Stimulated activated CD8-positive, alpha-beta memory T cell treated with anti-CD3 and anti-CD28 coated beads, Interleukin-7, amount 100 ng/mL, for 4 hours (primary cell): ENCODE measurements at places on chromosomes 6 and 20.

DNA sequence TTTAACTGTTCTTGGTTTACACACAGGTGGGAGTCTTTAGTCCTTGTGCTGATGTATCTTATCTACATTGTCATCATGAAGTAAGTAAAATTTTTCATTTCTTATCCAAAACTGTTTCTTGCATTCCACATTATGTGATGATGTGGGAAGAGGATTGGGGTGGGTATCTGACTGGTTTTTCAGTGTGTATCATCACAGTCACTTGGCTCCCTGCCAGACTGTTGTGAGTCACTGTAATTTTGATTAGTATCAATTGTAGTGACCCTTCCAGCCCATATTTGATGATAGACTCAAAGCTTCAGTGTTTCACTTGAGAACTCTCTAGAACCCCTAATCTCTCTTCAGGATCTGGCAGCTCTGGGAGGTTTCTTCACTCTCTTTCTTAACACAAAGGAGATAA, 84.5 kb upstream of the RIN2 start:
- DNase-seq: no peak

GRCh38 chr20:63950701-63951397, 5.4 kb downstream of the UCKL1 start:
- no peak for DNase-seq

GRCh38 chr20:57220337-57221145, 45.9 kb downstream of the BMP7 start:
- DNase-seq: no peak

GRCh38 chr6:18681832-18682503, 294.8 kb downstream of the RNF144B start:
- no peak for DNase-seq

DNA sequence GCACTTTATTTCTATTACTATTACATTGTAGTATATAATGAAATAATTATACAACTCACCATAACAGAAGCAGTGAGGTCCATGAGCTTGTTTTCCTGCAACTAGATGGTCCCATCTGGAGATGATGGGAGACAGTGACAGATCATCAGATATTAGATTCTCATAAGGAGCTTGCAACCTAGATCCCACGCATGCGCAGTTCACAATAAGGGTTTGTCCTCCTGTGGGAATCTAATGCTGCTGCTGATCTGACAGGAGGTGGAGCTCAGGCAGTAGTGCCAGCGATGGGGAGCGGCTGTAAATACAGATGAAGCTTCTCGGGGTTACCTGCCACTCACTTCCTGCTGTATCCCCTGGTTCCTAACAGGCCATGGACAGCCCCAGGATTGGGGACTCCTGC, 139.5 kb upstream of the TCF21 start:
- no peak for DNase-seq

DNA sequence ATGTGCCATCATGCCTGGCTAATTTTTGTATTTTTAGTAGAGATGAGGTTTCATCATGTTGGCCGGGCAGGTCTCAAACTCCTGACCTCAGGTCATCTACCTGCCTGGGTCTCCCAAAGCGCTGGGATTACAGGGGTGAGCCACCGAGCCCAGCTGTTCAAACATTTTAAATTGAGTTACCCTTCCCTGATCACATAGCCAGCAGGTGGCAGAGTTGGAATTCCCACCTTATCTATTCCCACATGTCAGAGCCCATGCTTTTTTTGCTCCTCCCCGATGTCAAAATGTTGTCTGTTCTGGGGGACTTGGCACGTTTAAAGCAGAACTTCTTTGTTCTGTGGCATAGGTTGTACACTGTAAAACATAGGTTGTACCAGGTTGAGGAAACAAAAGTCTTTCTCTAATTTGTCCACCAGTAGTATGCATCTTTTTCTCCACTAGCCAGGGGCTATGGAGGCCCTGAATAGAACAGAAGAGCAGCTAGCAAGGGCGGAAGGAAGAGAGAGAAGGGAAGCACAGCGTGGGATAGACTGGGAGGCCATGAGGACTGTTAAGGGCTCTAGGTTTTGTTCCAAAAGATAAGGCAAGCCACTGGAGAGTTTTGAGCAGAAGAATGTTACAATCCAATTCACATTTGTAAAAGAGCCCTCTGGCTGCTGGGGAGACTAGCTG, 7.3 kb upstream of the LBP start:
- no peak for DNase-seq

DNA sequence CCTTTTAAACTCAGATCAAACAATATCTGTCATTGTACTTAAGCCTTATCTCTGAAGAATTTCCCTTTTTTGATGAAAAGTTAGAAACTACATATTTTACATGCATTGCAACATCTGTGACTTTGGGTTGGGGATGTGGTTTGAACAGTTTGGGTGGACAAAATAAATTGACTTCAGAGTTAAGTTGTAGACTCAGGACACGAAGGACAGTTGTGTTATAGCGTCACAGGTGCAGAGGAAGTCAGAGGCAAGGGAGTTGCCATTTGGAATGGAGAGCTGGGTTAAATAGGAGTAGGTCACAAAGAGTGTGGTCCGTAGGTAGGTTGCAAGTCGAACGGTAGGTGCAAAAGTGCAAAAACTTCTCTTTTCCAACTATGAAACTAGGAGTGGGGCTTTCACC, 46.0 kb downstream of the ZFAND3 start:
- no peak for DNase-seq

DNA sequence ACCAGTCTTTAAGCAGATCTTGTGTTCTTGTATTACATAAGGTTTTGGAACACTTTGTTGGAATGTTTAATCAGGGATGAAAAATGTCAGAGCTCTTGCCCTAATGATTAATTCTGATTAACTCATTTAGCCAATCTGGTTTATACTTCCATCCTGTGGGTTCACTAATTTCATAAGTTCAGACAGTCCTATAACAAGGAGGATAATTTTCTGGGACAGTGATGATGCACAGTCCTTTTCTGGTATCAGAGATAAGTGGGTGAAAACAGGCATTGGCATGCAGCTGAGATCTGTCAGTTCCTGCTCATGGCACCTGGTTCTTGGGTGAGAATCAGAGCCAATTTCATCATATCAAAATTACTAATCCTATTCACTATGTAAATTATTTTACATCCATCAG, 125.0 kb upstream of the LAMA2 start:
- no peak for DNase-seq

- DNase-seq: no peak
These were observed 135.1 kb downstream of the AGPAT4 start for GRCh38 chr6:161138543-161139303.

DNA sequence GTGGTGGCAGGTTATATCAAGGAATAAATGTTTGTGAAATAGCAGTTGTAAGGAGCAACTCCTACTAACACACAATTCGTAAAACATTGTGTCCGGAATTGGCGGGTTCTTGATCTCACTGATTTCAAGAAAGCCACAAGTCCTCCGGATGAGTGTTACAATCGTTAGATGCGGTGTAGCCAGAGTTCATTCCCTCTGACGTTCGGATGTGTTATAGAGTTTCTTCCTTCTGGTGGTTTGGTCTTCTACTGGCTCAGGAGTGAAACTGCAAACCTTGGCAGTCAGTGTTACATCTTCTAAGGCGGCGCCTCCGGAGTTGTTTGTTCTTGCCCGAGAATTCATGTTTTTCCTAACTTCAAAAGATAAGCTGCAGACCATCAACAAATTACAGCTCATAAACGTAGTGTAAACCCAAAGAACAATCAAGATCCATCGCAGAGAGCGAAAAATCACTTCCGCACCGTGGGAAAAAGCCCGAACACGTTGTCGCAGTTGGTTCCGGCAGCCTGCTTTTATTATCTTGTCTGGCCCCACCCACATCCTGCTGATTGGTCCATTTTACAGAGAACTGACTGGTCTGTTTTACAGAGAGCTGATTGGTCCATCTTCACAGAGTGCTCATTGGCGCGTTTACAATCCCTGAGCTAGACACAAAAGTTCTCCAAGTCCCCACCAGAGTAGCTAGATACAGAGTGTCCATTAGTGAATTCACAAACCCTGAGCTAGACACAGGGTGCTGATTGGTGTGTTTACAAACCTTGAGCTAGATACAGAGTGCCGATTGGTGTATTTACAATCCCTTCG, 58.2 kb downstream of the TRIM27 start:
- no peak for DNase-seq

GRCh38 chr6:14450578-14450977, 333.0 kb downstream of the CD83 start:
- no peak for DNase-seq

- no peak for DNase-seq
These were observed 36.7 kb downstream of the AGPAT4 start for GRCh38 chr6:161237176-161237575.

- peak; percentile 67 for DNase-seq
These were observed 9.3 kb upstream of the RBM38 start for GRCh38 chr20:57381596-57382503.

DNA sequence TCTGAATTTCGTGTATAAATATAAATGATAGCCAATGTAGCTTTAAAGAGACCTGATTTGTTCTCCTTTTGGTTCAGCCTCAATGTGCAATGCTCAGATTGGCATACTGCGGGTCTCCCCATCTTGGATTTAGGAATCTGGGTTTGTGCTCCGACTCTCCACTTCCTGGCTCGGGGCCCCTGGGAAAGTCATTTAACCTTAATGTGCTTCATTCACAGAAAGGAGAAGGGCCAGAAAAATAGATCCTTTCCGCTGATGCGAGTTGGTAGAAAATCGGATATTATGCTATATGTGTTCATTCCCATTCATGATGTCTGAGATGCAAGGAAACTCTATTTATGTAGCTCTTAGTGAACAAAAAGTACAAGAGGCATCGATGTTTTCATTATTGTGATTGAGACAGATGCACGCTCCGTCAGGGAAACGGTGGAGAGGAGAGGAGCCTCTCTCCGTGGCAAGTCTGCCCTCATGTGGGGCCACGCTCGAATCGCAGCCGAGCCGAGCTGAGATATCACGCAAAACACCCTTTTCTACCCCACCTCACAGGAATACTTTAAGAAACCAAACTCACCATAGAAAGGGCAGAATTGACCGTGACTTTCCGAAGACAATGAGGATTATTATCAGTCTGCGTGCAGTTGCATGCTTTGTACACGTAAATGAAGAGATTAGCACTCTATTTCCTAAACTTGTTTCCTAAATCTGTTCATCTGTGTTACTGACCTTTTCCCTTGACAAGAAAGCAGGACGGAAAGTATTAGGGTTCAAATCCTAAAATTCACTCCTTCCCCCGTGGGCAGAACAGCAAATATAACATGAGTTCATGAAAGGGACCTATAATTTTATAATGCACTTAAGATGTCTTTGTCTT, 136.6 kb downstream of the COL9A1 start:
- no peak for DNase-seq
